CD14-positive monocyte (primary cell): ENCODE measurements at places on chromosomes 12 and 14.

GRCh38 chr12:46558677-46559076 lies 186.1 kb upstream of the SLC38A2 start:
- no peak for DNase-seq

- DNase-seq: no peak
Observed at GRCh38 chr14:96205059-96205977, 679 bp downstream of the BDKRB2 start.

DNA sequence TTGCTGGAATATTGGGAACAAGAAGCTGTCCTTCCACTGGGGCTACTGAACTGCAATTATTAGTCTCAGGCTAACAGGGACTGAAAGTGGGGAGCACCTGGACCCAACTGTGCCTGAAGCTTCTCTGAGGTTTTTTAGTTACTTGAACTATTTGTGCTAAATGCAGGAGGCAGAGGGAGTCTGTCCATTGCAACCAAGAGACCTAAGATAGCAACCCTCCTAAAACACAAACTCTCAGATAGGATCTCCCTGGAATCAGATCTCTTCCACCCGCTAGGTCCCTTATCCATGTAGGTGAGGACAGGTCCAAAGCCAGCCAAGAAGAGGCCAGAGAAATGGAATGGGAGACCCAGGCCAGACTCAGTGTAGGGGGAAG lies 58.1 kb downstream of the NCOR2 start:
- DNase-seq: no peak

DNA sequence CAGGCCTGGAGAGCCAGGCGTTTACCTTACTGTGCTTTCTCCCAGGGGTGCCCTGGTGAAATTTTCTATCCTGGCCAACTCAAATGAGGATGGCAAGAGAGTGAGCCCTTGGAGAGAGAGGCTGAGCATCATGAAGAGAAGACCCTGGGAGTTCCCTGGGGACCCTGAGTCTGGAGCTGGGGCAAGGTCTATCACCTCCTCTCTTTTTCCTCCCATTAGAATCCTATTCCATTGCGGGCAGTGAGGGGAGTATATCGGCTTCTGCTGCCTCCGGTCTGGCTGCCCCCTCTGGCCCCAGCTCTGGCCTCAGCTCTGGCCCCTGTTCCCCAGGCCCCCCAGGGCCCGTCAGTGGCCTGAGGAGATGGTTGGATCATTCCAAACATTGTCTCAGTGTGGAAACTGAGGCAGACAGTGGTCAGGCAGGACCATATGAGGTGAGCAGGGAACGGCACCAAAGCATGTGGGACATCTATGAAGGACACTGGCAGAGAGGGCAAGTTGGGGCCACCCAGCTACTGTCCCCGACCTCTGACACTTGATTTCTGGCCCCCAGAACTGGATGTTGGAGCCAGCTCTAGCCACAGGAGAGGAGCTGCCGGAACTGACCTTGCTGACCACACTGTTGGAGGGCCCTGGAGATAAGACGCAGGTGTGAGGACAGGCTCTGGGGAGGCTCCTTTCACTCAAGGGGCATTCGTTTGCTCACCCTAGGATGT lies 1.6 kb downstream of the ARHGEF25 start:
- no peak for DNase-seq

DNA sequence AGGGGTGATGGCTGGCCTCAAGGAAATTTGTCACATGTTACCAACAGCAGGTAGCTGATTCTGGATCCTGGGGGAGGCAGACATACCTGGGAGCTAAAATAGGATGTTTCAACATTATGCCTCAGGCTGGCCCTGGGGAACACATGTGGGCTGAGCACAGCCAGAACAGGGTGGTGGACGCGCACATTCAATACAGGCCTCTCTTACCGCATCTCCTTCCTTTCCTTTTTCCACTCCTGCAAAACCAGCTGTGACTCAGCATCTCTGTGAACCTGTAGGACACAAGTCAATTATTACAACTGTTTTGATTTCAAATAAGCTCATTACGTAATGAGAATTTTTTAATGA lies 61.0 kb downstream of the NT5DC3 start:
- no peak for DNase-seq

GRCh38 chr12:122121745-122122144 lies 43.2 kb downstream of the MLXIP start:
- no peak for DNase-seq

GRCh38 chr12:123055281-123055766 lies 74.8 kb downstream of the ARL6IP4 start:
- DNase-seq: no peak

GRCh38 chr14:22427771-22428231 lies 161.2 kb downstream of the DAD1 start:
- peak; percentile 87 for DNase-seq

- DNase-seq: no peak
Observed at GRCh38 chr12:127360580-127360979, 906.4 kb upstream of the TMEM132C start.

- DNase-seq: no peak
Observed at GRCh38 chr14:74495356-74495755, 1.8 kb downstream of the ISCA2 start.

GRCh38 chr12:82430541-82431145 lies 72.3 kb downstream of the METTL25 start:
- no peak for DNase-seq

GRCh38 chr14:79438696-79439342 lies 772.5 kb downstream of the DIO2 start:
- no peak for DNase-seq

DNA sequence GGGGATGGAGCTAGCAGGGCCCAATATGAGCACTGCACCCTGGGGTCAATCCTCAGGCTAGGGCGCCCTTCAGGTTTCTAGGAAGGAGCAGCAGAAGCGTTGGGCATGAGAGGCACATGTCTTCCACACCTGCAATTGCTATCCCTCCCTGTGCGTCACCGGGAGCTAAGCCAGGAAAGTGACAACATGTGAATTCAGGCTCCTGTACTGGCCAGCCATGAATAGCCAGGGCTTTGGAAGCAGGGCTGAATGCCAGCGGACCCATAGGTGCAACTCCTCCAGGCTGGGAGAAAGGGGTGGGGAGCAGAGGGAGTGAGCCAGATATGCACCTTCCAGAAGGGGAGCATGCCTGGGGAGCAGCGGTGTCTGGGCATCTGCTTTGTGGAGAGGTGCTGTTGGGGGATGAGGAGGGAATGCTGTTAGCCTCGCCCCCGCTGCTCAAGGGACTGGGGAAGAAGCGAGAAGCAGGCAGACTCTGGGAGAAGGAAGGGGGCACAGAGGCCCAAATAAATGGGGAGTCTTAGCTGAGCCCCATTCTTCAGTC lies 6.1 kb downstream of the HOXC5 start:
- no peak for DNase-seq

DNA sequence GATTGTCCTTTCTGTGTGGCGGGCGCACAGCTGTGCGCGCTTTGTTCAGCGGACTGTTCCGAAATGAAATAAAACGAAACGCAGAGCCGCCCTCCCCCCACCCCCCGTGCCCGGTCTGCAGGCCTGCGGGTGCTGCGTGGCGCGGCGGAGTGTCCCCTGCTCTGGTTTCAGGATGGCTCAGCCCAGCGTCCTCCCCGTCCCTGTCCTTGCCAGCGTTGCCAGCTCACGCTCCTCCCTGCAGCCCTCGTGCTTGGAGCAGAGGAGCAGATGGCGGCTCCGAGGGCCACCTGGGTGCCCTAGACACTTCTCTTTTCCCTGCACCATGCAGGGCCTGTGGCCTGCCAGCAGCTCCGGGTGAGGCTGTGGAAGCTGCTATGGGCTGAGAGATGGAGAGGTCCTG lies 17.5 kb upstream of the BEGAIN start:
- no peak for DNase-seq

GRCh38 chr12:100069795-100070194 lies 72.9 kb downstream of the BLTP3B start:
- no peak for DNase-seq

GRCh38 chr12:43338848-43339526 lies 213.0 kb downstream of the ADAMTS20 start:
- DNase-seq: peak; percentile 20

GRCh38 chr12:80807640-80808288 lies 91.1 kb downstream of the MYF5 start:
- DNase-seq: no peak

DNA sequence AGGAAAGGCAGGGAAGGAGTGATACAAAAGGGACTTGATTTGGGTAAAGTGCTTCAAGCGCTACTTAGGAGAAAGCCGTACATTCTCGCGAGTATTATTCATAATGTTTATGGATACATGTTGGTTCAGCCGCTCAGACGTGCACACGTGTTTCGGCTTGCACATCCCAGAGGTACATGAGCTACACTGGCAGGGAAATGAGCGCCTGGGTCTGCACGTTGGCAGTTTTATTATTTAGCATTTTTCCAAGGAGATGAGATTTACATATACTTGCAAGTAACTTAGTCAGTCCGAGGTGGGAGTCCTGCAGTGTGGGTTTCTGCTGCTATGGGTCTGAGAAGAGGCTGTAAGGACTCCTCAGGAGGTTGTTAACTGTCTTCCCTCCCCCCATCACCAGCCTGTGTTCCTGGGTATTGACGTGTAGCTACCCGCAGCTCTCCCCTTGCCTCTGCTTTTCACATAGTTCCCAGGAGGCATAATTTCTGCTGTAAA lies 1.5 kb downstream of the PRKCH start:
- DNase-seq: no peak

DNA sequence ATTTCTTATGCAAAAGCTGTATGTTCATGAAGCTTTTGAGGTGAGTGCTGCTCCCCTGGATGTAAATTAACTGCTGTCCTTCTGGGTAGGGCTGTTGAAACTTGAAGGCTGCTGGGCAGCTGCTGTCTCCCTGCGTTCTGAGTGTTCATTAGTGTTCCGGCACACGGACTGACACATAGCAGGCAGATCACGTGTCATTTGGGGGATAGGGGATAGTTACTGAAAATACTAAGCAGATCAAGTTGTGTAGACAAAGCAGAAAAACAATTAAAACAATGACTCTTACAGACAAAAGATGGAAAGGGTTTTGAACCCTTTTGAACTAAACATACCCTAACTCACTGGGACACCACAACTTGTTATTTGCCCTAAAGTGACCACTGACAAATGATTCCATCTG lies 82.5 kb downstream of the PRICKLE1 start:
- no peak for DNase-seq

GRCh38 chr12:84201976-84202375 lies 710.6 kb downstream of the SLC6A15 start:
- DNase-seq: no peak

- no peak for DNase-seq
Observed at GRCh38 chr14:53955229-53955556, 1.4 kb downstream of the BMP4 start.

DNA sequence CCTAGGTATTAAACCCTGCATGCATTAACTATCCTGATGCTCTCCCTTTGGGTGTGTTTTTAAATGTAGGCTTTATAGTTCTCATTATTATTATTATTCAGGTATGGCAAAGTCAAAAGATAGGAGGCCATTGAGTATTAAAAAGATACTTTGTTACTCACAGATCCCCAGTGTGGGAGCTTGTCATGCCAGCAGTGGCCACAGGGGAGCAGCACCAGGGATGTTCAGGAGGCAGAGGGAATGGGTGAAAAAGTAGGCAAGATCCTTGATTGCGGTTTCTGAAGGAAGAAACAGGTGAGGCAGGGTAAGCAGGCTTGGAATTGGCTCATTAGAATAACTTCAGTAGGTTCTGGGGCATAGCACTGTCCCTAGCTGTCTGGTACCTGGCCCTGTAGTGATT lies 382.2 kb downstream of the MED13L start:
- no peak for DNase-seq

GRCh38 chr12:53298164-53298563 lies 1.3 kb upstream of the MYG1 start:
- peak; percentile 81 for DNase-seq
